Tibial artery (tissue), 4 donors: ENCODE measurements at places on chromosomes 1 and 21.

DNA sequence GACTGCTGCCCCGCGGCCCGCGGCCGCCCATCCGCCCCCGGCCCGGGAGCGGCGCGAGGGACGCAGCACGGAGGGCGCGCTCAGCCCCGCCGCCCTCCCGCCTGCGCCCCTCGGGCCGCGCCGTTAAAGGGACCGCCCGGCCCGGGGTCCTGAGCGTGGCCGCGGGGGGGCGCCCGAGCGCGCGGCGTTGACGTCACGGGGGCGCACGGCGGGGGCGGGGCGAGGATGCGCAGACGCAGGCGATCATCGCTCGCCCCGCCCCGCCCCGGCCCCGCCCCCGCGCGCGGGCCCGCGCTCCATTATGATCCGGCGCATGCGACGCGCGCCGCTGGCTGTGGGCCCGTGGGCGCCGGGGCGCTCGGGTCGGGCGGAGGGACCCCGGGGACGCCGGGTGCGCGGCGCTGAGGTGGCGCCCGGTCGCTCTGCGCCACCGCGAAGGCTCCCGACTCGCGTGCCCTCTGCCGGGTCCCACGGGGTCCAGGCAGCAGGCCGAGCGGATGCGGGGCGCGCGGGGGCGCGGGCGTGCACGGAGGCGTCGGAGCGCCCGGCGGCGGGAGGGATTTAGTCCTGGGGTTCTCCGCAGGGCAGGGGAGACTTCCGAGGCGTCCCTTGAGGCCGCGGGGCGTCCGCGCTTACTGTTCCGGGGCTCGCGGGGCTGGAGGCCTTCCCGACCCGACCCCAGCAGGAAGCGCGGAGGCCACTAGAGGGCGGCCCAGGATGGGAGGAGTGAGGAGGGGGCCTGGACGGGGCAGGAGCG is at the start of gene DVL1:
DVL1 (minus strand) TSS at position 163 of the 757 bp plus-strand sequence. CDS start 353 bp downstream, outside the sequence.
- peaks cover 7% of the 10 kb centered on the region for H3K36me3 ChIP-seq
- DNase-seq, result peak; percentile 81
- H3K4me3 ChIP-seq, result peak within 1 kb of the TSS; percentile 81
- H3K27me3 ChIP-seq, result no peaks in the 10 kb centered on the region
- H3K27ac ChIP-seq, result peak within 1 kb of the TSS; percentile 88

DNA sequence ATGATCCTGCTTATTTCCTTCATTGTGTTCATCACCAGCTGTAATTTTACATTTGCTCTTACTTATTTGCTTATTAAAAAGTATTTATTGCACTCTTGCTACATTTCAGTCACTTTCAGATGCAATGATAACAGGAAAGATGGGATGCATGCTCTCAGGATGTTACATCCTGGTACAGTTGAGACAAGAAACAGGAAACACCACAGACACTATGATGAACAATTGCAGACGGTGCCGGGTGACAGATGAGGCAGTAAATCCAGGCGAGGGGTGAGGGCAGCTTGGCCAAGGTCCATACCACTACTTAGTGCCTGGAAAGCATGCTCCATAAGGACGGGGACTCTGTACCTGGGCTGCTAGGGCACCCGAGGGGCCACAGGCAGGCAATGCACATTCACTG is 156.6 kb upstream of the RAB4A start:
- no peaks in the 10 kb centered on the region for H3K36me3 ChIP-seq
- no peak overlapping the region for H3K27ac ChIP-seq
- no peaks in the 10 kb centered on the region for H3K27me3 ChIP-seq
- no peak overlapping the region for H3K4me3 ChIP-seq

DNA sequence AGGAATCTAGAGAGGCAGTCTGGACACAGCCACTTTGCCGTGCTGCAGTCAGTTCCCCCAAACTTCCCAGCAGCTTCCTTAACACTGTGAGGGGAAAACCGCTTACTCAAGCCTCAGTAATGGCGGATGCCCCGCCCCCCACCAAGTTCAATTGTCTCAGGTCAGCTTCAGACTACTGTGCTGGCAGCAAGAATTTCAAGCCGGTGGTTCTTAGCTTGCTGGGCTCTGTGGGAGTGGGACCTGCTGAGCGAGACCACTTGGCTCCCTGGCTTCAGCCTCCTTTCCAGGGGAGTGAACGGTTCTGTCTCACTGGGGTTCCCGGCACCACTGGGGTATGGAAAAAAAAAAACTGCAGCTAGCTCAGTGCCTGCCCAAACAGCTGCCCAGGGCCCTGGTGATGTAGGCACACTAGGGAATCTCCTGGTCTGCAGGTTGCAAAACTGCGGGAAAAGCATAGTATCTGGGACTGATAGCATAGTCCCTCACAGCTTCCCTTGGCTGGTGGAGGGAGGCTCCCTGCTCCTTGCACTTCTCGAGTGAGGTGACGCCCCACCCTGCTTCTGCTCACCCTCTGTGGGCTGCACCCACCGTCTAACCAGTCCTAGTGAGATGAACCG is 23.7 kb upstream of the HFM1 start:
- no peak overlapping the region for H3K27ac ChIP-seq
- H3K27me3 ChIP-seq, result no peaks in the 10 kb centered on the region
- H3K36me3 ChIP-seq, result no peaks in the 10 kb centered on the region
- DNase-seq, result no peak
- H3K4me3 ChIP-seq, result no peak overlapping the region
- no peaks in the 10 kb centered on the region for H3K4me1 ChIP-seq

GRCh38 chr1:89286549-89287180 is 14.0 kb upstream of the GBP5 start:
- H3K27me3 ChIP-seq, result no peaks in the 10 kb centered on the region
- H3K27ac ChIP-seq, result no peak overlapping the region

DNA sequence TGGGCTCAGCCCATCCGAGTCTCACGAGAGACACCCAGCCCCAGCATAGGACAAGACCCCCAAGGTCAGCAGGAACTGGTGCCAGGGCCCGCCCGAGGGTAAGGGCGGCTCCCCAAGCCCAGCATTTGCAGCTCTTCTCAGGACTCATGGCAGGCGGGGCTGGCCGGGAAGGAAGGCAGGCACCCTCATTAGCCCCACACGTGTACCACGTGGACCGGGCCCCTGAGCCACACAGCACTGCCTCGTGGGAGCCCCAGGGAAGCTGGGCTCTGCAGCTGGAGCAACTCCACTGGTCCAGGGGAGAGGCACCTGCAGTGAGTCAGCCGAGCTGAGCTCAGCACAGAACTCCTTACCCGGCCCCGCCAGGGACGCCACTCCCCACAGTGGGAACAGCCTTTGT is 97.7 kb upstream of the IFFO2 start:
- H3K36me3 ChIP-seq, result no peaks in the 10 kb centered on the region
- H3K27me3 ChIP-seq, result no peaks in the 10 kb centered on the region
- no peak overlapping the region for H3K27ac ChIP-seq
- no peak overlapping the region for H3K4me3 ChIP-seq
- no peak for DNase-seq

GRCh38 chr1:62988867-62989266 is 204.9 kb downstream of the ATG4C start:
- no peaks in the 10 kb centered on the region for H3K4me1 ChIP-seq
- no peaks in the 10 kb centered on the region for H3K36me3 ChIP-seq
- no peak overlapping the region for H3K4me3 ChIP-seq
- H3K27me3 ChIP-seq, result no peaks in the 10 kb centered on the region
- H3K27ac ChIP-seq, result no peak overlapping the region

- H3K4me3 ChIP-seq, result no peak overlapping the region
- no peak overlapping the region for H3K27ac ChIP-seq
- peaks cover 18% of the 10 kb centered on the region for H3K27me3 ChIP-seq
- H3K4me1 ChIP-seq, result peaks cover 5% of the 10 kb centered on the region
- H3K36me3 ChIP-seq, result peaks cover 7% of the 10 kb centered on the region
- peak; percentile 66 for DNase-seq
Observed at GRCh38 chr1:161192476-161193465, 6.1 kb downstream of the ADAMTS4 start.

GRCh38 chr1:69994241-69994640 is 211.1 kb downstream of the LRRC40 start:
- H3K4me1 ChIP-seq, result no peaks in the 10 kb centered on the region
- DNase-seq, result no peak
- no peak overlapping the region for H3K27ac ChIP-seq
- H3K27me3 ChIP-seq, result no peaks in the 10 kb centered on the region
- no peak overlapping the region for H3K4me3 ChIP-seq

- no peak for DNase-seq
- H3K4me3 ChIP-seq, result no peak overlapping the region
- peak overlapping the region; percentile 90 for H3K27ac ChIP-seq
- H3K27me3 ChIP-seq, result no peaks in the 10 kb centered on the region
- peaks cover 19% of the 10 kb centered on the region for H3K4me1 ChIP-seq
- no peaks in the 10 kb centered on the region for H3K36me3 ChIP-seq
Observed at GRCh38 chr1:47752559-47752958, 244.6 kb downstream of the TRABD2B start.

- H3K4me3 ChIP-seq, result no peak overlapping the region
- H3K4me1 ChIP-seq, result no peaks in the 10 kb centered on the region
- H3K27me3 ChIP-seq, result no peaks in the 10 kb centered on the region
- H3K27ac ChIP-seq, result no peak overlapping the region
- no peak for DNase-seq
Observed at GRCh38 chr1:101268893-101269292, 32.1 kb downstream of the S1PR1 start.

GRCh38 chr1:25800703-25801377 is 847 bp downstream of the SELENON start:
- H3K27ac ChIP-seq, result peak overlapping the region; percentile 81
- H3K4me3 ChIP-seq, result peak overlapping the region; percentile 63
- no peaks in the 10 kb centered on the region for H3K4me1 ChIP-seq

DNA sequence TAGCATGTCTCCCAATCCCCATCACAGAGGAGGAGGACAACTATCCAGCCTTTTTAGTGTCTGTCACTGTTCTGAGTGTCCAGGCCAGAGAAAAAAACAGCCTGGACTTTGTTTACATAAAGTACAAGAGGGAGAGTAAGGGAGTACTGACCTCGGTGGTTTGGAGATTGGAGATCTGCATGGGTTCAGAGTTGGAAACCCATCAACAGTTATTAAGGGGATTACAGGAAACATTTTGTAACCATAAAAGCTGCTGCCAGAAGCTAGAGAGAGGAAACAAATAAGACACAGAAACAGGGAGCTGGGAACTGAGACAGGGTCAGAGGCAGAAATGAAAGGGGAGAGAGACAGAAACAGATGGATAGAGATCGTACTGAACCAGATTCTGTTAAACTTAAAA is 131.5 kb upstream of the CTTNBP2NL start:
- peak overlapping the region; percentile 24 for H3K27ac ChIP-seq
- no peak overlapping the region for H3K4me3 ChIP-seq
- no peaks in the 10 kb centered on the region for H3K27me3 ChIP-seq
- no peaks in the 10 kb centered on the region for H3K4me1 ChIP-seq
- no peaks in the 10 kb centered on the region for H3K36me3 ChIP-seq
- DNase-seq, result peak; percentile 26

GRCh38 chr1:218585511-218586184 is 240.5 kb downstream of the TGFB2 start:
- no peak overlapping the region for H3K4me3 ChIP-seq
- H3K27me3 ChIP-seq, result no peaks in the 10 kb centered on the region
- H3K27ac ChIP-seq, result peak overlapping the region; percentile 33
- peak; percentile 64 for DNase-seq
- H3K4me1 ChIP-seq, result peaks cover 14% of the 10 kb centered on the region
- no peaks in the 10 kb centered on the region for H3K36me3 ChIP-seq

GRCh38 chr1:108512239-108513043 is 47.5 kb upstream of the EEIG2 start:
- H3K4me3 ChIP-seq, result no peak overlapping the region
- DNase-seq, result no peak
- no peaks in the 10 kb centered on the region for H3K36me3 ChIP-seq

DNA sequence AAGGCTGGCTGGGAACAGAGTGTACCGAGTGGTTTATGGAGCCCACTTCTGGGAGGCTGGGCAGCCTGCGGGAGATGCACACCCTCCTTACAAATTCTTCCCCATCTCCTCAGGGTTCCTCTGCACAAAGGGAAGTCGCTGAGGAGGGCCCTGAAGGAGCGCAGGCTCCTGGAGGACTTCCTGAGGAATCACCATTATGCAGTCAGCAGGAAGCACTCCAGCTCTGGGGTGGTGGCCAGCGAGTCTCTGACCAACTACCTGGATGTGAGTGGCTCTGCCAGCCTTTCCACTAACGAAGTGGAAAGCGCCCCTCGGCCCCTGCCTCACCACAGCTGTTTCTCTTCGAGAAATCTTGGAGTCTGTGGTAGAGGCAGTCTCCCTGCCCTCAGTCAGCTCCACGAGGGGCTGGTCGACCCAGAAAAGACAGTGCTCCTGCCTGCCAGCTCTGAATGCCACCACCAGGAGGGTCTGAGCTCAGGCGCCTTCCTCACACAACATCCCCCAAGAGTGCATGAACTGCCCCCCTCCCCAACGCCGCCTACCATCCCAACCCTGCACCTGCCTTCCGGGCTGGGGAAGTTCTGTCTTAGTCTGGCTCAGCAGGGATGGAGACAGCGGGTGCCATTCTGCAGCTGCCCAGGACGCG is 31.8 kb downstream of the PROK1 start:
- H3K27ac ChIP-seq, result no peak overlapping the region
- H3K27me3 ChIP-seq, result no peaks in the 10 kb centered on the region
- no peak overlapping the region for H3K4me3 ChIP-seq
- DNase-seq, result no peak
- no peaks in the 10 kb centered on the region for H3K4me1 ChIP-seq

DNA sequence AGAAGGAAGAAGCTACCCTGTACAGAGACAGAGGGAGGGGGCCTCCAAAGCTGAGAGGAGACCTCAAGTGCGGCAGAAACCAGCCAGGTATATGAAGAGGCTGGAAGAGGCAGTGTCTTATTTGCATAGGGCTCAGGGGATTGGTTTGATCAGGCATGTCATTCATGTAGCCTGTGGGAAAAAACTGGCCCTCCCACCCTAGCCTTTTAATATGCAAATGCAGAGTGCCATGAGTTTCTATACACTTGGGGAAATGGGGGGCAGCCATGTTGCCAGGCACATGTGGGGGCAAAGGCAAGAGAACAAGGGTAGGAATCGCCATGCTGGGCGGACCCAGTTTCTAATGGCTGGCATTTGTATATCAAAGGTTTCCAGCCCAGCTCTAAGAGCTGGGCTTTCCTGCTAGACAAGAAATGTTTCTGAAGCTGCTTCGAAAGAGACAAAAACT is 172.7 kb downstream of the RASAL2 start:
- DNase-seq, result no peak
- no peaks in the 10 kb centered on the region for H3K4me1 ChIP-seq
- no peaks in the 10 kb centered on the region for H3K36me3 ChIP-seq
- no peak overlapping the region for H3K4me3 ChIP-seq
- no peaks in the 10 kb centered on the region for H3K27me3 ChIP-seq

DNA sequence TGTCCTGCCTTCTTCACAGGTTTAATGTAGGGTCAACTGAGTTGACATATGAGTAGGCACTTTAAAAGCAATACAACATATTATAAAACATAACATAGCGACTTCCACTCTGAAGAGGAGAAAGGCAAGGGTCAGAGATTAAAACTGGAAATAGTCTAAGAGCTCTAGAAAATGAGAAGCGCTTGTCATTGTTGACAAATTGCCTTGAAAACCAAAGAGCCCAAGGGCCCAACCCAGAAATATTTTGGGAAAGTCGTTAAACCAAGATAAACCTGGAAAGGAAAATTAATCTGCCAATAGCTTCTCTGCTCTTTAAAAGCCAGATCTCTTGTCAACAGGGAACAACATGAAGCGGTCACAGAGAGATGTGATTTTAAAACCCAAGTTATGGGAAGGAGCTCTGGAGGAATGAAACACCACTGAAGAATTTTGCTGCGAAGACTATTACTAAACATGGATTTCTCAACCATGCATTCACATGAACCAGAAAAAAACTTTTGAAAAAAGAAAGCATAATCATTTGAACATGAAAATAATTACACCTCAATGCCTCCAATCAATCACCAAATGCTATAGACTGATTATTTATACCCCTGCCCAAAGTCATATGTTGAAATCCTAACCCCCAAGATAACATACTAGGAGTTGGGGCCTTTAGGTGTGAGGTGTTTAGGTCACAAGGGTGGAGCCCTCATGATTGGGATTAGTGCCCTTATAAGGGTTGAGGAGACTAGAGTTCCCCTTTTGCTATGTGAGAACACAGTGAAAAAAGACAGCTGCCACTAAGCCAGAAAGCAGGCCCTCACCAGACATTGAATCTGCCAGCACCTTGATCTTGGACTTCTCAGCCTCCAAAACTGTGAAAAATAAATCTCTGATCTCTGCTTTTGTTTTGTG is 33.0 kb upstream of the MTF1 start:
- H3K27me3 ChIP-seq, result no peaks in the 10 kb centered on the region
- H3K27ac ChIP-seq, result peak overlapping the region; percentile 63
- peaks cover 39% of the 10 kb centered on the region for H3K36me3 ChIP-seq
